Activated T-helper 17 cell treated with anti-CD3 and anti-CD28 coated beads, Interleukin-2, amount 50 U/mL, for 72 hours (primary cell): ENCODE measurements at places on chromosomes 12 and 14. TPM values are rescaled to one million over a fixed set of nuclear protein-coding genes. Genes with fewer than 3 reads are reported as not detected.
A peak's percentile ranks its signal among the peaks of the same experiment; 100 is the strongest.

- no peak for ATAC-seq
Measured at GRCh38 chr14:27608377-27608776, 1010.5 kb upstream of the NOVA1 start.

- no peak for ATAC-seq
Measured at GRCh38 chr12:65792724-65793123, 31.6 kb upstream of the HMGA2 start.

- peak; percentile 76 for ATAC-seq
Measured at GRCh38 chr12:113136128-113136989, 798 bp upstream of the RASAL1 start.

DNA sequence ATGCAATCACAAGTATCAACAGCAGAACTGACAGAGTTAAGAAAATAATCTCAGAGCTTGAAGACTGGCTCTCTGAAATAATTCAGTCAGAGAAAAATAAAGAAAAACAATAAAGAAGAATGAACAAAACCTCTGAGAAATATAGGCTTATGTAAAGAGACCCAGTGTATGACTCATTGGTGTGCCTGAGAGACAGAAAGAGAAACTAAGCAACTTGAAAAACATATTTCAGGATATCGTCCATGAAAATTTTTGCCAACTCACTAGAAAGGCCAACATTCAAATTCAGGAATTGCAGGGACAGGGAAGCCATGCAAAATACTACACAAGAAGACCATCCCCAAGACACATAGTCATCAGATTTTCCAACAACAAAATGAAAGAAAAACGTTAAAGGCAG, 56.2 kb downstream of the APOBEC1 start:
- no peak for ATAC-seq

GRCh38 chr14:85050180-85050579, 479.8 kb upstream of the FLRT2 start:
- no peak for ATAC-seq

GRCh38 chr14:93804654-93805053, 16.4 kb upstream of the PRIMA1 start:
- no peak for ATAC-seq

GRCh38 chr14:68910540-68910939, 68.6 kb downstream of the ACTN1 start:
- ATAC-seq: peak; percentile 47

- ATAC-seq: no peak
Measured at GRCh38 chr14:54420478-54421142, 20.6 kb downstream of the CNIH1 start.

- no peak for ATAC-seq
Measured at GRCh38 chr14:64673316-64673715, 30.9 kb upstream of the PLEKHG3 start.

- no peak for ATAC-seq
Measured at GRCh38 chr12:111181143-111181726, 187.7 kb downstream of the PHETA1 start.

DNA sequence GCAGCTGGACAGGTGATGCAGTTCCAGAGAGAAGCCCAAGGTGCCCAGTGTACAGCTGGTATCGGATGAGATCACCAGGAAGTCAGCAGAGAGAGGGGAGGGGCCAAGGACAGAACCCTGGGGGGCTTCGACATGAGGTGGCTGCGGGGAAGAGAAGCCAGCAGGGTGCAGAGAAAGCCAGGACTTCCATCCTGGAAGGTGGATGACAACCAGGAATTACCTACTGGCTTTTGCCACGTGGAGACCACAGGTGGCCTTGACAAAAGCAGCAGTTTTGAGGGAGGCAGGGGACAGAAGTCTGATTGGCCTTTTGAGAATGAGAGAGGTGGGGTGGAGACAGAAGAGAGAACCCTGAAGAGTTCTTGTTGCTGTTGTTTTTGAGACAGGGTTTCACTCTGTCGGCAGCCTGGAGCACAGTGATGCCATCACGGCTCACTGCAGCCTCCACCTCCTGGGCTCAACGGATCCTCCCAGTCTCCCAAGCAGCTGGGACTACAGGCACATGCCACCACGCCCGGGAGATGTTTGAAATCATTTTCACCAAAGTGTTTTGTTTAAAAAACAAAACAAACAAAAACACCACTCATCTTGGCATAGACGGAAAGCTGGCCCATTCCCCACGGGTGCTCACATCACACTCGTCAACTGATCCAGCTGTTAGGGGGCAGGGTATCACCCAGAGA, 35.2 kb downstream of the CDC42BPB start:
- peak; percentile 35 for ATAC-seq

RPS26 gene
- 36.1 TPM for total RNA-seq

CCDC197 gene
- 0.37 TPM for total RNA-seq

NOXRED1 gene
- total RNA-seq: 1.0 TPM

OR6C3 gene
- total RNA-seq: not detected
